Stimulated activated naive CD4-positive, alpha-beta T cell treated with Interleukin-2 at 50 U/mL for 16 hours (primary cell): ENCODE measurements at places on chromosomes 2 and 18.
A peak's percentile ranks its signal among the peaks of the same experiment; 100 is the strongest.

DNA sequence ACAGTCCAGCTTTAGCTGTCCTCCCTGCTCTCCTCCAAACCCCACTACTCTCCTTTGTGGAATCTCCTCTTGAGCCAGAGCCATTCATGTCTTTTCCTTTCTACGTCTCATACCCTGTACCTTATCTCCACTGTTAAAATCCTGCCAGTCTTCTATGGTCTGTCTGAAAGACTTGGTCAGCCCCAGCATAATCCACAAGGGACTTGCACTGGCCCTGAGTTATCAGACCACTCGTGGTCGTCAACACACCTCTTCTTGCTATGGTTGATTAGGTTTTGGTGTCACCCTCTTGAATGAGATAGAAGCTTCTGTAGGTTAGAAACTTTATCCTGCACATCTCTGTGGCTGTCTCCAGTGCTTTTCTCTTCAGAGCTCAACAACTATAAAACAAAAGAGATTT, 56.8 kb downstream of the MYO1B start:
- no peak for DNase-seq

- no peak for DNase-seq
Measured at GRCh38 chr2:203692031-203692710, 14.3 kb upstream of the CD28 start.

- no peak for DNase-seq
Measured at GRCh38 chr18:36665952-36666351, 162.8 kb downstream of the TPGS2 start.

GRCh38 chr2:127698553-127699355, 2.5 kb upstream of the SFT2D3 start:
- DNase-seq: no peak

DNA sequence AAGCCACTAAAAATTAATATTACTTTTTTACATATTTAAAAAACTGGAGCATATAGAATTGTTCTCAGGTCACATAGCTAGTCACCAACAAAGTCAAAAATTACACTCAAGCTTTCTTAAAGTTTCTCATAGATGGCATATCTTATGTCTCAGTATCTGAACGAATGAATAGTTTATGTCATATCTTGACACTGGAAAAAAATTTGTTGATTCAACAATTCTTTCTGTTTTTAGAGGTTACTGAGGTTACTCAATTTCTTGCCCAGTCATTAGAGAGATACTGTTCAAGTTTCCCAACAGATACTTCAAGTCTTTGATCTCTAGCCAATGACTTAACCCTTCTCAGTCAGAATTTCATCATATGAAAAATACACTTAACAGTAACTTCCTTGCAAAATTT, 113.1 kb upstream of the XIRP2 start:
- no peak for DNase-seq

DNA sequence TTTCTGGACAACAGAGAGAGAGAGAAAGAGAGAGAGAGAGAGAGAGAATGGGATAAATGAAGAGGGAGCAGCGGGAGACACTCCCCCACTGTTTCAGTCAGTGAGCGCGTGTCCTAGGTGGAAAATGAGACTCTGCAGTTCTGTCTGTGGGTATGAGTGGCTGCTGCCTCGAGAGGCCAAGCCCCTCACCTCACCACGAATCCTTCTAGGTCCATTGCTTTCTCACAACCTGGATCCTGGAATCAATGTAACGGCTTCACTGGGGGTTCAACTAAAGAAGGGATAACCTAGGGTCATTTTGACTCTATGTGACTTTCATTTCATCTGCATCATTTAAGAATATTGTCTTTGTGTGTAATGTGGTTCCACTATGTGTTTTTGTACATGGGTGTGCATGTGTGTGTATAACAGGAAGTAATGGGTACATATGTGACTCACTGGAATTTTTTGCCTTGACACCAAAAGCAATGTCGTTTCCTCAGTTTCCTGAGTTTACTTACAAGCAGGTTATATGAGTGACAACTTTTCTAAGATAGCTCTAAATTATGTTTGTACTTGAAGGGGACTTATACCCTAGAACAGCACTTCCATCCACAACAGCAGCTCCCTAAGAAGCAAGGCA, 221.4 kb upstream of the TRIB2 start:
- no peak for DNase-seq

DNA sequence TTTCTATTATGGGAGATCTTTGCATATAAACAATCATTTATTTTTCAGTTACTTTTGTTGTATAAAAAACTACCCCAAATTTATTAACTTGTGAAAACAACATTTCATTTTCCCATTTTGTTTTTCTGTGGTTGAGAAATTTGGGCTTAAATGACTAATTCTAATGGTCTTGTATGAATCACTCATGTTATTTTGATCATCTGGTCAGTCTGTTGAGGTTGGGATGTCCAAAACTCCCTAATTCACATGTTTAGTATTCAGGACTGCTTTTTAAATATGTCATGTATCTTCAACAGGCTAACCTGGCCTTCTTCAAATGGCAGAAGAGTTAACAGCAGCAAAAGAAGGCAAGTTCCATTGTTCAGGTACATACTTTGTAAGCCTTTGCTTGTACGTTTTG, 788.1 kb downstream of the TRIB2 start:
- no peak for DNase-seq

GRCh38 chr18:48131042-48131441, 200.6 kb upstream of the SMAD2 start:
- DNase-seq: no peak

- DNase-seq: peak; percentile 7
Measured at GRCh38 chr2:100924520-100925451, 77.3 kb upstream of the RPL31 start.

GRCh38 chr2:235722869-235723268, 229.0 kb downstream of the AGAP1 start:
- no peak for DNase-seq

GRCh38 chr18:74060579-74060978, 87.1 kb downstream of the FBXO15 start:
- DNase-seq: no peak

DNA sequence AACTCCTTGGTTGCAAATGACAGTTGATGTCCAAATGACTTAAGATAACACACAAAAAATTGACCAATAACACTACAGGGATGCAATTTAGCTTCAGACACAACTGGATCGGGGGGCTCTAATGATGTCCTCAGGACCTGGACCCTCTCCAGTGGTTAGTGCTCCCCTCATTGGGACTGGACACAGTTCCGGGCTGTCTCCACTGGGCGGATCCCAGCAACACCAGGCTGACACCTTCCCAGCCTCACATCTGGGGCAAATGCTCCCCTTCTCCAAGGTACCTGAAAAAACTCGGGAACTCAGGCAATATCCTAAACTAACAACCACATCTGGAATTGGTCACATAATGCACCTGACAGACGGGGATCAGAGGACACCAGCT, 48.7 kb downstream of the PSMG2 start:
- DNase-seq: no peak

- no peak for DNase-seq
Measured at GRCh38 chr2:55887901-55888624, 35.5 kb downstream of the EFEMP1 start.

GRCh38 chr18:45617284-45617683, 2.0 kb downstream of the SLC14A2 start:
- DNase-seq: no peak

DNA sequence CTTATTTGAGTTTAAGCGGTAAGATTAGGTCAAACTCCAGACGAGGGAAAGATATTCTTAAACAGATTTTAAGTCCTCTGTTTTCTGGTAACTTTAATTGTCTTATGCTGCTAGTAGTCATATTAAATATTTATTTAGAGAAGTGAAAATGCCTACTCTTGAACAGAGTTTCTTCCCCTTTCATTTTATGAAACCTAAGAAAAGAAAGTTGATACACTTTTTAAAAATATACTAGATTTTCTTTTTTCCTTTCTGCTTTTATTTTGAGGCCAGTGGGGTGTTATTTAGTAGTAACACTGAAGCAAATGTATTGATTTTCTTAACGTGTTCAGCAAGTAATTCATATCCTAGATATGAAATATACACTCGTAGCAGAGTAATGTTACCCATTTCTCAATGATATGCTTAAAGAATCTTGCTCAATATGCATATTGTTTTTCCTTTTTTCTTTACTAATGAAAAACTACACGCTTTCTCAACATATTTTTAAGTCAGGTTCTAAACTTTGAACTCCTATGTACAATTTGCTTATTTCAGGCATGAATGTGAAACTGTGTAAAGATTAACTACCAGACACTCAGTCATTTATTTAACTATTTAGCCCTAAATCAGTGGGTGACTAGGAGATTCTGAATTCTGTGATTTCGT, 691 bp downstream of the KYNU start:
- no peak for DNase-seq
